WTC11 (cell line): ENCODE measurements at places on chromosomes 13 and 19.

- no peak for DNase-seq
These were observed 5.0 kb downstream of the ELAVL3 start for GRCh38 chr19:11475861-11476260.

DNA sequence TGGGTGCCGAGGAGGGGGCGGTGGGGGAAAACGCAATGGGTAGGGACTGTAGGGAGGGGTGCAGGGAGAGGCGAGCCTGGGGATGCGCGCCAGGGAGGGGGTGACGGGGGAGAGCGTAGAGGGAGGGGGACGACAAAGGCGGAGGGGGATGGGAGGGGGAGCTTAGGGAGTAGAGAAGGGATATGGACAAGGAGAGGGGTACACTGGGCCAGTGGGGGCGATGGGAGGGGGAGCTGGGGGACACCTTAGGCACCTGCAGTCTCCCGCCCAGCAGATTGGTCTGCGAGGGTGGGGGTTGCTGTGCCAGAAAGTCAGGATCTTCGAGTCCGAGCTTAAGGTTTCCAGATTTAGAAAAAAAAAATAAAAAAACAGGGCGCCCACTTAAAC, 15.7 kb downstream of the CCDC124 start:
- peak; percentile 71 for DNase-seq

DNA sequence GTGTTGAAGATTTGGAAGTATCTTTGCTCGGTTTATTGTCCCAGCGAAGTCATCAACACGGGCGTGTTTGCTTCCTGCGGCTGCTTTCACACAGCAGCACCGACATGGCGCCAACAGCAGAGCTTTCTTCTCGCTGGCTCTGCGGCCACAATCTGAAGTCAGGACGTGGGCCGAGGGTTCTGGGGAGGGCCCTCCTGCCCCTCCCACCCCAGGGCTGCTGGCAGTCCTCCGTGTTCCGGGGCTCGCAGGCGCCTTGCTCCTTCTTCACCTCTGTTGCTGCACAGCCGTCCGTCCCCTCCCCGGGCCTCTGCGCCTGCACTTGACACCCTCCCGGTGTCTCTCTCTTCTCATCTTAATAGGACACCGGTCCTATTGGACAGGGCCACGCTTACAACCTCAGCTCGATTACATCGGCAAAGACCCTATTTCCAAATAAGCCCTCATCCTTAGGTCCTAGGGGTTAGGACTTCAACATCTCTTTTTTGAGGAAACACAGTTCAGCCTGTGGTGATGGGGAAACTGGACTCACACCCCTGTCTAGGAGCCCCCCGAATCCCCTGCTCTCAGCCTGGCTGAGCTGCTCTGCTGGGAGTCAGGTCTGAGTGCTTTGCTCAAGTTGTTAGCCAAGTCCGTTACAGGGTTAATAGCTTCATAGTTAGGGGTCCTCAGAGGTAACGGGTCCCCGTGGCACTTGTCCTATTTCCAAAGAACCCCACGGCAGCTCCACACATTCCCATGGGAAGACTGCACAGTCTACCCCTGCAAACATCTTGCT, 2.7 kb upstream of the TEX29 start:
- no peak for DNase-seq

GRCh38 chr19:2578901-2579677, 103.2 kb downstream of the GADD45B start:
- peak; percentile 92 for DNase-seq

- no peak for DNase-seq
These were observed 140.7 kb upstream of the RFC3 start for GRCh38 chr13:33677215-33677614.
